ENCODE measurements at places on chromosomes 4 and X. TPM values are rescaled to one million over a fixed set of nuclear protein-coding genes. Genes with fewer than 3 reads are reported as not detected.

ATP1B4 gene
- total RNA-seq, result not detected

GRCh38 chr4:153748378-153748777 lies 11.4 kb downstream of the RNF175 start:
- H3K27me3 ChIP-seq, result peaks cover 17% of the 10 kb centered on the region
- no peak overlapping the region for H3K4me3 ChIP-seq
- no peak overlapping the region for H3K27ac ChIP-seq
- H3K4me1 ChIP-seq, result no peaks in the 10 kb centered on the region
- no peaks in the 10 kb centered on the region for H3K36me3 ChIP-seq
- no peak for DNase-seq

SLC6A14 gene
- total RNA-seq, result not detected

ANXA5 gene
- total RNA-seq, result 147 TPM

RASGEF1B gene
- 2.4 TPM for total RNA-seq

DNA sequence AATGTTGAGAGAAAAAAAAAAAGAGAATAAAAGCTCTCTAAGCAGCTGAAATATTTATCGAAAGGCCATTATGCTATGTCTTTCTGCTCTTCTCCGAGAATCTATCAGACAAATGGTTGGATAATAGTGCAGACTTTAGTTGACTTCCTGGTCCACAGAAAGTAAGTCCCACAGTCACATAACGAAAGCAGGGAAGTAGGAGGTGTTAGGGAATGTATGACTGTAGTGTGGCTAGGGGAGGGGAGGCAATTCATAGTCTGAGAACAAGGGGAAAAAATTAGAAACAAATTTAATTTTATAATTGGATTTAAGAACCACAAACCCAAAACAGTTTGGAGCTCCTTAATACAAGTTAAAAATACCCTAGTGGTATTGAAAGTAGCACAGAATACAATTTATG lies 79.7 kb upstream of the VEGFC start:
- H3K36me3 ChIP-seq, result no peaks in the 10 kb centered on the region
- no peak for DNase-seq
- no peak overlapping the region for H3K27ac ChIP-seq
- H3K4me3 ChIP-seq, result no peak overlapping the region

DNA sequence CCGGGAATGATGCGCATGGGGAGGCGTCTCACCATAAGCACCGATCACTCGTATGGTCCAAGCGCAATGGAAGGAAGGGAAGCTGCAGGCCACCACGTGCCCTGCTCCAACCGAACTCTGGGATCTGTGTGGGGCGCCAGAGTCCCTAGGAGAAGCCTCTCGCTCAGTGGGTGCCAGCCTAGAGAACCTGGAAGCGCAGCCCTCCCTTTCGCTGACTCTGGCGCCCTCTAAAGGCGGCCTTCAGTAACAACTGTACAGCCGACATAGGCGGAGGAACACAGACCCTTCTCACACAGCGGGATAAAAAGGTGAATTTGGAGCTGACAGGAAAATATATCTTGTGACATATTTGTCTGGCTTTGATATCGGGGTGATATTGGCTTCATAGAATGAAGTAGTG lies 76.0 kb downstream of the INTS6L start:
- no peak overlapping the region for H3K27ac ChIP-seq
- H3K27me3 ChIP-seq, result peaks cover 12% of the 10 kb centered on the region
- no peak overlapping the region for H3K4me3 ChIP-seq
- H3K36me3 ChIP-seq, result no peaks in the 10 kb centered on the region

ADH7 gene
- total RNA-seq, result not detected

ZNF185 gene
- 0.97 TPM for total RNA-seq

DNA sequence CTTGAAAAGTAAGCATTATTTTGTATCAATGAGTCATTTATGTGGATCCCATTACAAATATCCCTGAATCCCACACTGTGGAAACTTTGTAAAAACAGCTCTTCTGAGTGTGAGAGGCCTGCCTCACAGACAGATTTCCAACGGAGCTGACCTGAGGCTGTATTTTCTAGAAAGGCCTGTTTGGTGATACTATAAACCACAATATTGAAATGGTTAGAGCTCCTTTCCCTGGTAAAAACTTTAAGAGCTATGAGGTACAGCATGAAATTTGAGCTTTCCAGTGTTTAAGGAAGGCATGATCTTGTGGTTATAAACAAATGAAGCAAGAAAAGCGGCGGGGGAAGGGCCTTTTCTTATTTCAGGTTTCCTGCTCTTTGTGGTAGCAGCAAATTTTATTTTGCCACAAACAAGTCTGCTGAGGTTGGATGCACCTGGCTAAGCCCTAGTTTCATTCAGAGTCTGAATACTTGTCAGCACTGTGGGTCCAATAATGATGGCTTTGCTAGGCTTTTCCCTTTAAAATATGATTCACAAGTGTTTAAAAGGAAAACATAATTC lies 86.8 kb upstream of the ETNPPL start:
- H3K4me1 ChIP-seq, result peaks cover 36% of the 10 kb centered on the region
- peak overlapping the region; percentile 5 for H3K4me3 ChIP-seq
- peaks cover 2% of the 10 kb centered on the region for H3K36me3 ChIP-seq
- peak overlapping the region; percentile 45 for H3K27ac ChIP-seq
- peak; percentile 41 for DNase-seq

RBM47 gene
- total RNA-seq, result 0.60 TPM

DNA sequence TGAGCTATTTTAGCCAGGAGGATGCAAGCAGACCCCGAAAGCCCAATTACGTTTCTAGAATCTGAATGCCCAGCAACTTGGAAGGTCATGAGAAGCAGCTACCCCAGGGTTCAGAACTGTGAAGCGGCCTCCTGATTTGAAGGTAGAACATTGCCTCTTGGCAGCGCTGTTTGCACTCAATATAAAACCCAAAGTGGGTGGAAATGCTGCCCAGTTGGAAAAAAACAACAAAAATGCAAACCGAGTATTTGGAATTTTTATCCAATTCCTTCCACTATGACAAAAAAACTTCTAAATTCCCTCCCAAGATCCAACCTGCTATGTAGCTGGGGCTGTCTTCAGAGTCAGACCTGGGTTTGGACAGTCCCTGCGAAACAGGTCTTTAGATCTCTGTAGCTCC lies 103.3 kb upstream of the RBPJ start:
- peaks cover 5% of the 10 kb centered on the region for H3K4me1 ChIP-seq
- H3K36me3 ChIP-seq, result peaks cover 2% of the 10 kb centered on the region
- peaks cover 9% of the 10 kb centered on the region for H3K27me3 ChIP-seq
- no peak overlapping the region for H3K4me3 ChIP-seq

GRCh38 chr4:74033739-74034138 lies 4.8 kb downstream of the CXCL3 start:
- H3K36me3 ChIP-seq, result no peaks in the 10 kb centered on the region
- H3K27ac ChIP-seq, result no peak overlapping the region
- H3K4me3 ChIP-seq, result no peak overlapping the region
- H3K27me3 ChIP-seq, result peaks cover 17% of the 10 kb centered on the region

- peaks cover 5% of the 10 kb centered on the region for H3K4me1 ChIP-seq
- H3K27me3 ChIP-seq, result no peaks in the 10 kb centered on the region
- DNase-seq, result no peak
- H3K4me3 ChIP-seq, result no peak overlapping the region
- H3K36me3 ChIP-seq, result no peaks in the 10 kb centered on the region
Measured at GRCh38 chr4:649751-650310, 24.2 kb downstream of the ATP5ME start.

SPANXN3 gene
- total RNA-seq, result not detected

CSN3 gene
- not detected for total RNA-seq

GRCh38 chr4:24032371-24032989 lies 142.6 kb upstream of the PPARGC1A start:
- H3K27me3 ChIP-seq, result no peaks in the 10 kb centered on the region
- no peak overlapping the region for H3K4me3 ChIP-seq
- no peaks in the 10 kb centered on the region for H3K36me3 ChIP-seq
- H3K4me1 ChIP-seq, result no peaks in the 10 kb centered on the region
- DNase-seq, result no peak
- H3K27ac ChIP-seq, result no peak overlapping the region

GRCh38 chrX:151695583-151696340 lies 504 bp downstream of the PRRG3 start:
- no peaks in the 10 kb centered on the region for H3K36me3 ChIP-seq
- DNase-seq, result no peak
- no peaks in the 10 kb centered on the region for H3K4me1 ChIP-seq
- H3K27me3 ChIP-seq, result peaks cover 9% of the 10 kb centered on the region
- no peak overlapping the region for H3K27ac ChIP-seq

- H3K27ac ChIP-seq, result no peak overlapping the region
- no peaks in the 10 kb centered on the region for H3K4me1 ChIP-seq
Measured at GRCh38 chrX:43525901-43526610, 130.0 kb upstream of the MAOA start.

GRCh38 chrX:21845096-21845495 lies 5.7 kb downstream of the MBTPS2 start:
- H3K4me1 ChIP-seq, result peaks cover 4% of the 10 kb centered on the region
- no peak for DNase-seq
- peaks cover 24% of the 10 kb centered on the region for H3K36me3 ChIP-seq
- H3K27ac ChIP-seq, result no peak overlapping the region

DNA sequence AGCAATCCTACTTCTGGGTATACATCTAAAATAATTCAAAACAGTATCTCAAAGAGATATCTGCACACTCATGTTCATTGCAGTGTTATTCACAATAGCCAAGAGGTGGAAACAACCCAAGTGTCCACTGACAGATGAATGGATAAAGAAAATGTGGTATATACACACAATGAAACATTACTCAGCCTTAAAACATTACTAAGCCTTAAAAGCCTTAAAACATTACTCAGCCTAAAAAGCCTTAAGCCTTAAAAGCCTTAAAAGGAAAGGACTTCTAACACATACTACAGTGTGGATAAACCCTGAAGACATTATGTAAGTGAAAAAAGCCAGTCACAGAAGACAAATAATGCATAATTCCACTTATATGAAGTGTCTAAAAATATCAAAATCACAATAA lies 40.3 kb upstream of the TFDP3 start:
- no peak overlapping the region for H3K4me3 ChIP-seq
- no peak overlapping the region for H3K27ac ChIP-seq
- H3K27me3 ChIP-seq, result no peaks in the 10 kb centered on the region
- H3K4me1 ChIP-seq, result no peaks in the 10 kb centered on the region
- H3K36me3 ChIP-seq, result no peaks in the 10 kb centered on the region

DNA sequence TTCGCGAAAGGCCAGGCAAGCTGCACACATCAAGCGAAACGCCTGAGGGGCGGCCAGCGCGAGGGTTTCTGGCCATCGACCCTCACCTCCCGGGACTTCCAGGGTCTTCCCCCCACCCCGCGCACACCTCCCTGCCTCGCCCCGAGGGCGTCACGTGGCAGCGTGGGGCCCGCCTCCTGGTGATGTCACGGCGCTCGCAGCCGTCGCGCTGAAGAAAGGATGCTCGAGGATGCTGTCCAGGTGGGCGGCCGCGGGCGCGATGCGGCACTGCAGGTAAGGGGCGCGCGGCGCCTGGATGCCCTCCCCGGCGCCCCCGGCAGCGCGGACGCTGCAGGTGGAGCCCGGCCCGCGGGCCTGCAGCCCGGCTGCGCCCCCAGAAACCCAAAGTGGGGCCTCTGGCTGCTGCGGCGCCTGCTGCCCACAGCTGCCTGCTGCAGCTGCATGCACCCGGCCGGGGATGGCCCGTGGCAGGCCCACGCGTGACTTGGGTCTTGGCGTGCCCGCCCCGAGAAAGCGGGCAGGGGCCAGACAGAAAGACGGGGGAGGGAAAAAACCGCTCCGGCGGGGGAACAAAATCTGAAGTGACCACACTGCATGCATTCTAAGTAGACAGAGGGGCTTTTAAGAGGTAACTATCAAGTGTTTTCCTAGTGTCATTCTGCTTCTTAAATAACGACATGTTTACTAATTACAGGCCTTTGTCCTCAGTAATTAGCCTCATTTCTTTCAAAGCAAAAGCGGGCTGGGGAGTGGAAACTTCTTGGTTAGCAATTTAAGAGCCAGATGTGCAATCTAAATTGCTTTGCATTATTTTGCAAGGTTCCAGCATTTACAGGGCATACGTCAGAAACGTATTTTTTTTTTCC lies 1.7 kb downstream of the CLCN4 start:
- peaks cover 4% of the 10 kb centered on the region for H3K4me1 ChIP-seq
- H3K4me3 ChIP-seq, result no peak overlapping the region
- DNase-seq, result no peak
- peaks cover 43% of the 10 kb centered on the region for H3K27me3 ChIP-seq

DNA sequence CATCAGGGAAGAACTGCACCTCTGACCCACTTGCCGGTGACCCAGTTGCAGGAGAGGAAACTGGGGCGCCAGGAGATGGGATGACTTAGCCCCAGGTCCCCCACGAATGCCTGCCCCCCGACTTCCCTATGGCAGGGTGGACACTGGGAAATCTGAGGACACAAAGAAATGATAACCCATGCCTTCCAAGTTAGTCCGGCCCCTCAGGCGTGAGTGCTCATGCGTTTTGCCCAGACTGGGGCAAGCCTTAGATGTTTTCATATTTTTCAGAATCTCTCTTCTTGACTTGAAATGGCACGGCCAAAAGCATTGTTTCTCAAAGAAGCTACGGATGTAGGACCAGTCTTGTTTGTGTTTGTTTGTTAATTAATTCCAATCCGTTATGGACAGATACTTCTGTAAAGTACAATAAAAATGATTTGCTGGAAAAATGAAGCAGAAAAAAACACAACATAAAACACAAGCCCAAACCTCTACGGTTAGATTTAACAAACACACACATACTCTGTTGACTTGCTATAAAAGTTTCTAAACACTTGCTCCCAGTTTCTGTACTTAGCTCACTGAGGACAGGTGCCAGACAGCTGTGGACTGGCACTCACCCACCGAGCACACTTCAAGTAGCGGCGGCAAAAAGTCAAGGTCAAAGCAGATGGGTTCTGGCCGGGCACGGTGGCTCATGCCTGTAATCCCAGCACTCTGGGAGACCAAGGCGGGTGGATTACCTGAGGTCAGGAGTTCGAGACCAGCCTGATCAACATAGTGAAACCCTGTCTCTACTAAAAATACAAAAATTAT lies 341.5 kb downstream of the BCOR start:
- no peak overlapping the region for H3K27ac ChIP-seq
- no peak overlapping the region for H3K4me3 ChIP-seq
- H3K4me1 ChIP-seq, result peaks cover 3% of the 10 kb centered on the region
- H3K36me3 ChIP-seq, result no peaks in the 10 kb centered on the region

TMEM255A gene
- total RNA-seq, result not detected

HEPH gene
- not detected for total RNA-seq

- peaks cover 42% of the 10 kb centered on the region for H3K4me1 ChIP-seq
- H3K4me3 ChIP-seq, result no peak overlapping the region
- peaks cover 7% of the 10 kb centered on the region for H3K36me3 ChIP-seq
- no peak for DNase-seq
- H3K27ac ChIP-seq, result no peak overlapping the region
Measured at GRCh38 chr4:108346818-108347210, 178.1 kb upstream of the LEF1 start.

NMU gene
- not detected for total RNA-seq

ANXA3 gene
- total RNA-seq, result 2.9 TPM

Data from activated CD8-positive, alpha-beta T cell treated with anti-CD3 and anti-CD28 coated beads, Interleukin-2, amount 10 ng/mL, durations not matched to agents 7 days and 5 days (primary cell).